ENCODE measurements at places on chromosomes 1 and 21. TPM values are rescaled to one million over a fixed set of nuclear protein-coding genes. Genes with fewer than 3 reads are reported as not detected.

The MATN1 gene
- not detected for total RNA-seq

The RNU1-2 gene
- 2,323 TPM for total RNA-seq

The TNFSF4 gene
- 0.13 TPM for total RNA-seq

The CENPS gene
- total RNA-seq, result 9.7 TPM

The ZNF683 gene
- not detected for total RNA-seq

The KRTAP27-1 gene
- not detected for total RNA-seq

The SPRR2A gene
- total RNA-seq, result 1.3 TPM

The PCP4 gene
- not detected for total RNA-seq

The DDR2 gene
- total RNA-seq, result 4.7 TPM

The IL20 gene
- total RNA-seq, result not detected
